ENCODE measurements at places on chromosomes 2 and 18.

DNA sequence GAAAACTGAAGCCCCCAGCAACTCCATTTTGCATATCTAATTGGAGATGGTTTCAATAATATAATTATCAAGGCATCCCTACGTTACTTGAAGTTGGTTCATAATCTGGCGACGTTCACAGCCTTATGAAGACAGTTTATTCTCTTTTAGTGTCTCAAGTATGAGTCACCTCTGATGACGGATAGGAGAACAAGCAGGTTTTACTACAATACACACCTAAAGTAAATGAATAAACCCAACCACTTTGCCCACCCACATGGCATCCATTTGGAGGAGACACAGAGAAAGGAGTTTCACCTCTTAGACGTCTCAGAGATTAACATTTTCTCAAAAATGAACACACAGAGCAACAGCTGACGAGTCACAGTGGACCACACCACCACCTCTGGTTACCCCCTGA, 40.8 kb downstream of the BCL11A start:
- DNase-seq, result no peak

GRCh38 chr18:61929881-61930640, 37.3 kb upstream of the RNF152 start:
- no peak for DNase-seq

DNA sequence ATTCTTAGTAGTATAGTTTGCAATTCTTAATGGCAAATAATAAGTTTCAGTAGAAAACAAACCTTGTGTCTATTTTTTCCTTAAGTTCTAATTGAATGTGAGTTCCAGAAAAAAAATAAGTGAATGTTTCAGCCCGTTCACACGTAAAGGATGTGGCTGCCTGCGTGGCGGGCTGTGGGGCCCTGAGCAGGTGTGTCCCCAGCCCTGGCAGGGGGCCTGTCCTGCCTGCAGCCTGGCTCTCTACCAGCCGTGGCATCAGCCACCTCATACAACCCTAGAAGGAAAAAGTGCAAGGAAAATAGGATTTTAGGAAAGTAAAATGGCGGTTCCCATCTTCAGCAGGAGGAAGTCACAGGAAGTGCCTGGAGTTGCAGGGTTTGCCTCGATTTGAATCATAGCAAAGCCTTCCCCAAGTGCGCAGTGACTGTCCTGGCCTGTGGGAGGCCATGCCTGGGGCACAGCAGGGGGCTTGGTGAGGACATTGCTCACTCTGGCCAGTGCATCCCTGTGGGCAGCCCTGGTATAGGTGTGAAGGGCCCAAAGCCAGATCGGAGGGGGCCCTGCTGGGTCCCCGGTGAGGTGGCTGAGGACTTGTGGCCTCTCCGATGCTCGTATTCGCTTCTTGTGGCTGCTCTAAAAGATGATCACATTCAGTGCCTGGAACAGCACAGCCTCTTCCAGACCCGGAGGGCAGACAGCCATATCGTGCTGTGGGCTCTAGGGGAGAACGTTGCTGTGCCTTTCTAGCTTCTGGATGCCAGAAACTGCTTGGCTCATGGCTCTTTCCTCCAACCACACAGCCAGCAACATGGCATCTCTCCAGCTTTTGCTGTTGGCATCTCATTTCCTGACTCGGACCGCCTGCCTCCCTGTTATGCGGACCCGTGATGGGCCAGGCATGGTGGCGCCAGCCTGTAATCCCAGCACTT, 12.6 kb downstream of the DTYMK start:
- DNase-seq, result no peak

DNA sequence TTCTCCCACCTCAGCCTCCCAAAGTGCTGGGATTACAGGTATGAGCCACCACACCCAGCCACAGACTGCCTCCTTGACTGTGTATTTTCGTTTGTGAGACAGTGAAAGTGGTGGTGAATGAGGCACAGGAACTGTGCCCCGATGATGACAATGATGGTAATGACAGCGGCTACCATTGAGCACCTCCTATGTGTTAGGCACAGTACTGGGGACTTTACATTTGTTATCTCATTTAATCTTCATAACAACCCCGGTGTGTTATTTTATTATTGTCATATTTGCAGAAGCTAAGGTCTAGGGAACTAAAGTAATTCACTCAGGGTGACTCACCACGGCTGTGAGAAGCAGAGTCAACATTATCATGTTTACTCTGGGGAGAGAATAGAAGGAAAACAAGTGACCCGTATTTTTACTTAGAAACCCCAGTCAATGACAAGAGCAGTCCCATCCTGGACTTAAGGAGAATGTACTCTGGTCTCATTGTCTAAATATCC, 77.6 kb upstream of the ALPP start:
- no peak for DNase-seq

DNA sequence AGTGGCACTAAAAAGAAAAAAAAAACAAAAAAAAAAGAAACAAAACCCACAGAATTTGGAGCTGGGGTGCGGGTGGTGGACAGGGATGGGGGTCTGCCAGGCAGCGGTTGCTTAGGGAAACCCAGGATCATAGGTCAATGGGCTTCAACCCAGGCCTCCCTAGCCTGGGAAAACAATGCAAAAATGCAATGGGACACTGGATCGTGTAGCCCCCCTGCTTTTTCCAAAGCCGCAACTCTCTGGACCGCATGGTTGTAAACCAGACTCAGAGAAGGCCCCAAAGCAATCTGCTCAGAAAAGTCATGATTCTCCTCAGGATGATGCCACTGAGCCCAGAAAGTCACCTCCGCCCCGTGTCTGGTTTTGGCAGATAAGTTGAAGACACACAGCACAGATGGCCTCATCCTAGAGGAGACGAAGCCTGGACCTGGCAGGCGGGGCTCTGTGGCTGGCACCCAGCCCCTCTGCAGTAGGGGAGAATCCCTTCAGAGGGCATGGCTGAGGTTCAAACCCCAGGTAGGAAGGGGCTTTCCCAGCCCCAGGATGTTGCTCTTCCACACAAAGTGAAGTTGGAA, 5.1 kb downstream of the DLX2 start:
- DNase-seq, result no peak

GRCh38 chr2:146701183-146701582, 1143.6 kb upstream of the ACVR2A start:
- DNase-seq, result no peak

GRCh38 chr2:226771067-226771466, 28.6 kb downstream of the IRS1 start:
- no peak for DNase-seq

DNA sequence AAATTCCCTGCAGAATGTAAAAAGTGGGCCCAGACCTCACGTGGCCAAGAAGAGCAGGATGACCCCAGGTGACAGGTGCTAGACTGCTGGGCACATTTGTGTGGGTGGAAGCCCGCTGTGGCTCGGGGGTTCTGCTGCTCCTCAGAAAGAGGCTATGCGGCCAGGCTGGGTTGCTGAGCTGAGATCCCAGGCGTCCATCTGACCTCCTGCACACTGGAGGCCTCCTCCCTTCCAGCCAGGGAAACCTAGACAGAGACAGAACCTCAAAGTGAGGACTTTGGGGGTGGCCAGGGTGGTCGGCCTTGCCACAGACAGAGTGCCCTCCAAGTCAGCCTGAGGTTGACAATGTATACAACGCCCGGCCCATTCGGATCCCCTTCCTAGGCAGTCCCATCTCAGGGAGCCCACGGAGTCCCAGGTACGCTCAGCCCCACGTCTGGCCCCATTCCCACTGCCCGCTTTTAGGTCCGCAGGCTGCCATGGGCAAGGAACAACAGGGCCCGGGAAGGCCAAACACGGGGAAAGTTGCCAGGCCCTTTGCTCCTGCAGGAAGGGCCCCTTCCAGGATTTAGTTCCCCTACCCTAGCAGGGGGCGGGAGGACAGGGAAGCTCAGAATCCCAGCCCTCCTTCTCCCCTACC, 75.6 kb downstream of the KIAA2012 start:
- no peak for DNase-seq

- DNase-seq, result no peak
Measured at GRCh38 chr2:7744827-7745226, 827.6 kb downstream of the RNF144A start.

- peak; percentile 4 for DNase-seq
Measured at GRCh38 chr18:51194604-51195003, 2.9 kb downstream of the MEX3C start.

- DNase-seq, result no peak
Measured at GRCh38 chr18:21684731-21685130, 19.8 kb downstream of the ABHD3 start.

DNA sequence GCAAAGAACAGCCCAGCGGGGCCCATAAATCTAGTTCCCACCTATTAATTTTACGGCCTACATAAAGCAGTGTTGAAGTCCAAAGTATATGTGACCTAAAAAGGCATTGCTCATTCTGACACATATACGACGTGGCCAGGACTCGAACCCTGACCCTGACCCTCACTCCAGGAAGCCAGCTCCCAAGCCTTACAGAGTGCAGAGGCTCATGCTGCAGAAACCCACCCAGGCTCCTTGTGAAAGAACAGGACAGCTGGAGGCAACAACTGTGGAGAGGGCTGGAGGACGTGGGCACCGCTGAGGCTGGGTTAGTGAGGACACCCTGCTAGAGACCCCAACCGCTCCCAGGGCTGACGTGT, 221.6 kb downstream of the CYP26B1 start:
- no peak for DNase-seq

DNA sequence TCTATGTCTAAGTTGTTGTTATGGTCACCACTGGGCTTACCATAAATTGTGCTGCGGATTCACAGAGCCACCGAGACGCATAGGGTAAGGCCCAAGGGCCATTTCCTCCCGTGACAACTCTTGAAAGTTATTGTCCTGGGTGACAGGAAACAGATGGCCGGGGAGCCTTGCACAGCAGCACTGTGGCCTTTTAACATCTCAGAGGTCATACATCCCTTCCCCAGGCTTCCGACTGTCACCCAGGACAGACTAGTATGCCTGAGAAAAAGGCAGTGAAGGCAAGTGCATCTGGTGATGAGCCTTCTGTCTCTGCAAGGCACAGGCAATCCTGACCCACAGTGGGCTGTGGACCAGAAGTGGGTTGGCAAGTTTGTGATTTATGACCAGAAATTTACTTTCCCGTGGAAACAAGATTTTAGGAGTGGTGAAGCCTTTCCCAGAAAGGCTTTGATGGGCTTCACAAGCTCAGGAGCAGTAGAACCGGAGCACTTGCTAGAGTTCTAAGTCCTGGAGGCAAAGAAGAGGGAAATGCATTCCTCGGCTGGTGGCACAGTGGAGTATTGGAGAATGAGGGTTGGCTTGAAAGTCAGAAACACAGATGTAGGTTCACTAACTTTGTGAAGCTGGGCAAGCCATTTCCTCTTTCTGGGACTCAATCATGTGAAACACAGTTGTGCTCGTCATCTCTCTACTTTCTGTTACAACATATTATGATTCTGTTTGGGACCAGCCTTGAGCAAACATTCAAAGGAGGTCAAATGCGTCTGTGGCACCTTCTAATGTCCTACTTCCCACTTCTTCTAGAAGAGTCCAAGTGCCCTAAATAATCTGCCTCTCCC, 2.0 kb upstream of the CAPN14 start:
- no peak for DNase-seq

DNA sequence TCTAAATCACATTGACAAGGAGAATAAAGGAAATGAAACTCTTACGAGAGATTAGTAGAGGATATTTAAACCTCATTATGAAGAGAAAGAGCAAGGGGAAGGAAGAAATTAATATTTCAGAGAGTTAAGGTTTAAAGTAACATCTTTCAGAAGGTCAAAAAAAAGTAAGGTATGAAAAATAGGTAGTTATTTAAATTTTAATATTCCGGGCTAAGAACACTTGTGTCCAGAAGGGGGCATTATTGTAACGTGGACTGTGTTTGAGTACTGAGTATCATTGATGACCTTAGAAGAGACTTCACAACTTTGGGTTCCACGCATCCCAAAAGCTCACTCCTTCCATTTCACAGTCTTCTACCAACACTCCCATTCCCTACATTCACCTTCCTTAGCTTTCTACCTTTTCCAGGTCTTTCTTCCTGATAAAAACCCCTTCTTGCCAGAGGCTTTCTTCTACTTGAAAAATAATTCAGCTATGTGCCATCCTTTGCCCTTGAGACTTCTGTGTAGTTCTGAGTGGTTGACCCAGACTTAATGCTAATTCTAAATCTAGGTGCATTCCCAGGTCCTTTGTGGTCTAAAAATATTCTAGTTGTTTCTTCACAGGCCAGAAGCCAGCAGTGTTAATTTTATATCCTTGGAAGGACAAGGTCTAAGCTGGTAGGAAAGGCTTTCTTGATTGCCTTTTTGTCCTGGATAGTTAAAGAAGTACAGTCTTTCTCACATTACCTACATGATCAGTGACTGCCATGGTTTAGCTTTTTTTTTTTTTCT, 16.5 kb downstream of the DYNC1I2 start:
- DNase-seq, result no peak

GRCh38 chr2:24540011-24540477, 49.0 kb downstream of the NCOA1 start:
- no peak for DNase-seq

GRCh38 chr18:11859903-11860407, 8.7 kb downstream of the CHMP1B start:
- DNase-seq, result no peak

DNA sequence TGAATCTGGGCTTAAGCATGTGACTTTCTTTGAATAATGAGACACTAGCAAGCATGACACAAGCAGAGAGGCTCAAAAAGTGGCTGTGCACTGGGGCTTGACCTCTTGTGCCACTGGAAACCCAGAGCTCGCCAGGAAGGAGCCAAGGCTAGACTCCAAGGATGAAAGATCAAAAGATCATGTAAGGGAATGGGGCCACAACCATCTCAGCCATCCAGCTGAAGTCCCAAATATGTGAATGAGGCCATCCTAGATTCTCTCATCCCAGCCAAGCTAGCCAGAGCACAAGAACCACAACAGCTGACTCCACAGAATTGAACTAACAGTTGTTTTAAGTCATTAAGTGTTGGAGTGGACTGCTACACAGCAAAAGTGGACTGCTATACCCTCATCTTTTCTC, 288.1 kb downstream of the CCDC178 start:
- DNase-seq, result no peak

- no peak for DNase-seq
Measured at GRCh38 chr2:234826681-234827080, 125.1 kb upstream of the SH3BP4 start.

DNA sequence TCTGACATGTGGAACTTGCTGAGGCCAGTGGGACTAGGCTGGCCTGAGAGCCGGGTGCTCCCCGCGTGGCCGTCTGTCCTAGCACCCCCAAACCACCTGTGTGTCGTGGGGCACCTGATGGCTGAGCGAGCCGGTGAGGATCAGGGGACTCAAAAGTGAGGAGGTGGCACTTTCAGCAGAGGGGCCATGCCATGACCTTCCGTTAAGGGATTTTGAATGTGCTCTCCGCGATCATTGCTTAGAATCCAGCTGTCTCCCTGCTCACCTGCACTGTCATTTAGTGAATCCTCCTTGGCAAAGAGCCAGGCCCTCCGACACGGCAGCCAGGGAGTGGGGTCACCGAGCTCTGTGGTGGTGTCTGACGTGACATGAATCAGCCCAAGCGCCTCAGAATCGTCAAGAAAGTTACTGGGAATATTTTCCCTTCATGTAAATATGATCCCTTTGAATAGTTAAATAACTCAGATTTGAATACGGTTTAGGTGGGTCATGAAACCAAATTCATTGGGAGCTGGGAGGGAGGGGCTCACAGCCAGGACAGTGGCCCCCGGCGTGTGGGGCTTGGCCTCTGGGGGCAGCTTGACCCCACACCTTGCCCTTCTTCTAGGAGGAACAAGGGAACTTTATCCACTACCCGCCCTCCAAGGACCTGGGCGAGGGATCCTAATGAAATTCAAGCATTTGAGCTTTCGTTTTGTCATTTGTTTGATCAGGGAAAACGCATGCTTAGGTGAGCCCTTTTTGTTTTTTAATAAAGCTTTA, 9.5 kb downstream of the NFATC1 start:
- no peak for DNase-seq

Measured in putamen (tissue), 1 donor.